ENCODE measurements at places on chromosomes 1 and 21.

- DNase-seq = no peak
Measured at GRCh38 chr1:44237721-44238457, 24.6 kb downstream of the DMAP1 start.

GRCh38 chr1:220566869-220567268 is 38.9 kb downstream of the MARK1 start:
- no peak for DNase-seq

- DNase-seq = no peak
Measured at GRCh38 chr1:117613249-117613968, 7.6 kb downstream of the TENT5C start.

DNA sequence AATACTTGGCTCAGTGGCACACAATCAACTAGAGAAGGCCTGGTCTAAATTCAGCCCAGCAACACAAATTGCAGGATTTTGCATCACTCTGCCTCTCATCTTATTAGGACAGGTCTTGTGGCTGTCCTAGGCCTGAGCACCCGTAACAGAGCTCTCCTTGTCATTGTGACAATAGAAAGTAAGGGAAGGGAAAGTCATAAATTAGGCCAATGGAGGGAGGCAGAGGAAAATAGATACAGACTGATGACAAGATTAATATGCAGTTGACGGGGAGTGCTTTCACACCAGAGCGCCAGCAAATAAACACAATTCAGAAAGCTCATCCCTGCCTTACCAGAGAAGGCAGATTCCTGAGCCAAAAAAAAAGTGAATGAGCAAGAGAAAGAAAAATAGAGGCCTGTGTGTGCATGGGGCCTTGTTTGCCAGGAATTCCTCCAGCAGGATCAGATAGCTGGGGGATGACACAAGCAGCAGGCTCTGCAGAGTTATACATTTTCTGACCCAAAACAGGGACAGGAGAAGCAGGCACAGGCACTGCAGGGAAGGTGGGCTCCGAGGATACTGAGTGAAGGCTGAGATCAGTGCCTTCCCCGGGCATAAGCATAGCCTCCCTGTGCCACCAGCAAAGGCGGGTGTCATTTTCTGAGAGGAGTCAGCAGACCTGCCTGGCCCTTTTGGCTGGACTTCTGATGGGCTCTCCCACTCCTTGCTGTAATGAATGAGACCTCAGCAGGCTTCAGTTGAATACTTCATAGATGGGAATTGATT is 110.0 kb upstream of the SPAG17 start:
- no peak for DNase-seq

DNA sequence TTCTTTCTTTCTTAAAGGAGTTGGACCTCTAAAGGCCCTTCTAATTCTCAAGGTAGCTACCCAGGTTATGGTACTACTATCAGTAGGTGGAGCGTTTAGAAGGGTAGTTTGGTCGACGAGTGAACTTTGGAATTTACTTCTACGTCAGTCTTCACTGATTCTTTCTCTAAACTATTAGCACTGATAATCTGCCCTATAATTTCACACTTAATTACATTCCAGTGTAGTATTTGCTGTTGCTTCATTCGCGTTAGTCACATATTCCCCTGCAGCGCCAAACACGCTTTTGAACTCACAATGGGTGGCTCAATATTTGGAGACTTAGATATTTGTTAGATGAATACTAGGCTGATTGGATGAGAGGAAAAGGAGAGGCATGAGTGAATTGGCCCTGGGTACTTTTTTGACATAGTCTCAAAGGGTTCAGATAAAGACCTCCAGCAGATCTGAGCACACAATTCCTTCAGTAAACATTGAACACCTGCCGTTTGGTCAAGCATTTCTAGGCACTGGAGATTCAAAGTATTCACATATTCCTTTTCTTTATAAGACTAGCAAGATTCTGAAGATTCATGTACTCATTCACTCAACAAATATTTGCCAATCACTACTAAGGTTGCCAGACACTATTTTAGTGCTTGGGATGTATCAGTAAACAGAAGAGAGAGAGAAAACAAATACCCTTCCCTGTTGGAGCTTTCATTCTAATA is 929 bp upstream of the FOXJ3 start:
- DNase-seq = peak; percentile 9

DNA sequence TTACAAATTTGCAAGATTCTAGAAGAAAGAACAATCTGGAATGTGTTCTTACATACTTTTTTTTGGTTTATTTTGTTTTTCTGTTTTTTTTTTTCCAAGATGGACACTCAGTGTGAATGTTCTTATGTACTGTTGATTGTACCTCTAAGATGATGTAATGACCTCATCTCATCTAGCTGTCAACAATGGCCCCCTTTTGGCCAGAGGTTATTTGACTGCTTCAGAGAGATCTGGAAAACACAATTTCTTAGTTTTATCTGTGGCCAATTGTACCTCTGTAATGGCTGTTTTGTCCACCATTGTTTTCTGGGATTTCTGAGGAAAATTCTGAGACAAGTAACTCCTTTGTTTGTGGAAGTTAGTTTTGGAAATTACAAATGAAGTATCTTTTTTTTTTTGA is 38.9 kb downstream of the ST6GALNAC3 start:
- no peak for DNase-seq

GRCh38 chr1:15385420-15385819 is 24.3 kb upstream of the EFHD2 start:
- no peak for DNase-seq

- DNase-seq = peak; percentile 29
Measured at GRCh38 chr1:38083541-38083940, 36.9 kb upstream of the POU3F1 start.

DNA sequence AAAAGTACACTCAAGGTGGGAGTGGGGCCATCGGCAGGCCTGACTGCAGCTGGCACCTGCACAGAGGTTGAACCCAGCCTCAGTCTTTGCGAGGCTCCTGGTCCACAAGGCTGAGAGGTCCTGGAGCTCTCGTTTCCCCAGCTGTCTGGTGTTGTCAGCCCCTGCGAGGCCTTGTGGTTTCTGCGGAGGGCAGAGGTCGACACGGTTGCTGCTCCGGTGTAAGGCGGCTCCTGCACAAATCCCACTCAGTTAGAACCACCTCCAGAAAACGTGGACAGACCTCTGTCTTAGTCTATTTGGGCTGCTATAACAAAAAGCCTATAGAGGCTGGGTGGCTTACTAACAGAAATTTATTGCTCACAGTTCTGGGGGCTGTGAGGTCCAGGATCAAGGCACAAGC is 5.8 kb downstream of the KIAA1614 start:
- no peak for DNase-seq

DNA sequence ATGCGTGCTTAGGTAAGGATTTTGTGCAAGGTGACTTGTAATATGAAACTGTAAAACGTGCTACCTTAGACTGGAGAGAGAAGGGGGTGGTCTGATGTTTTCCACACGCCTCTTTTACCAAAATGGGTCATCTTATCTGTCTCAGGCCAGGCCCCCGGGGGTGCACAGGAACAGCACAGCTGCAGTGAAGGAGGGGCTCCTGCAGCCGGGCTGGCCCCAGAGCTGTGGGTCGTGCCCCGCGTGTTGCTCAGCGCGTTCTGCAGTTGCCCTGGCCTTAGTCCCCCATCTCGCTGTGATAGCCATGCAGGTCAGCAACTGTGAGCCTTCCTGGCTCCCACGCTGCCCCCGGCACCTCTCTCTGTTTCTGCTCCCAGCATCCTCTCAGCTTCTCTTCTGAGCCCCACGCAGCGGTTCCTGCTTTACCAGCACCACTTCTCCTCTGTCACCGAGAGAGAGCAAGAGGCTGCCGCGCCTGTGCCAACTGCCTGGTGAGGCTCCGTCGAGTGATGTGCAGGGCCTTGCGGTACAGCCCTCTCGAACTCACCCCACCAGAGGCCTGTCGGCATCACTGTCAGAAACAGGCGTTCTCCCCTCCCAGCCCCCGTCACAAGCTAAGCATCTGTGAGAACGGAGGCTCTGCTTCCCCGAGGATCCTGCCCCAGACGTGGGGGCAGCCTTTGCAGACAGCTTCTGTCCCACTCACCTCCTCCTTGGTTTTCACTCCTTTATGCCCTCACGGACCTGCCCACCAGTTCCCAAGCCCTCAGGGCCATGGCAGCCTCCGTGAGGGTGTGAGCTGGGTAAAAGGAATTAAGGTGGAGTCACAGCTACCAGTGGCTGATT is 73.3 kb downstream of the ADARB1 start:
- no peak for DNase-seq

- DNase-seq = peak; percentile 68
Measured at GRCh38 chr1:202135221-202135721, 9.3 kb downstream of the ARL8A start.

DNA sequence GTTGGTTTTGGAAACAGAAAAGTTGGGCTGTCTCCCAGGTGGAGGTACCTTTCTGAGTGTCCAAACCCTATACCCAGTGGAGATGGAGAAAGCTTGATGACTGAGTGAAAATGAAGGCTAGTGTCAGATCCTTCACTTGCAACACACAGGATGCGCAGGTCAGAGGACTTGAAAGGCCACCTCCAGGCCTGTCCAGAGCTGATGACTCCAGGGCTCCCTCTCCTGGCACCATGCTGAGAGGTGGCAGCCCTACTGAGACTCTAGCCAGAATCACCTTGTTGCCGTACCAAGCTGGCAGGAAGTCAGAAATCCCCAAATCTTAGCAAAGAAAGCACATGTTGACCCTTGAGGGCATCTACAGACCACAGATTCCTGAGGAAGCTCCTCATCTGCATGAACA is 16.4 kb downstream of the KNCN start:
- no peak for DNase-seq

- no peak for DNase-seq
Measured at GRCh38 chr21:31218830-31219608, 125.0 kb downstream of the TIAM1 start.

GRCh38 chr1:10050611-10051010 is 17.9 kb downstream of the UBE4B start:
- no peak for DNase-seq

GRCh38 chr1:60942291-60942690 is 140.1 kb upstream of the NFIA start:
- DNase-seq = no peak

Measured in NCI-H1694 treated with DMSO at 0.1 percent for 48 hours (cell line).